H7 (cell line): ENCODE measurements at places on chromosomes 7 and 10. TPM values are rescaled to one million over a fixed set of nuclear protein-coding genes. Genes with fewer than 3 reads are reported as not detected.

The BTBD16 gene
- 0.15 and 0.42 TPM in 2 replicates for total RNA-seq

DNA sequence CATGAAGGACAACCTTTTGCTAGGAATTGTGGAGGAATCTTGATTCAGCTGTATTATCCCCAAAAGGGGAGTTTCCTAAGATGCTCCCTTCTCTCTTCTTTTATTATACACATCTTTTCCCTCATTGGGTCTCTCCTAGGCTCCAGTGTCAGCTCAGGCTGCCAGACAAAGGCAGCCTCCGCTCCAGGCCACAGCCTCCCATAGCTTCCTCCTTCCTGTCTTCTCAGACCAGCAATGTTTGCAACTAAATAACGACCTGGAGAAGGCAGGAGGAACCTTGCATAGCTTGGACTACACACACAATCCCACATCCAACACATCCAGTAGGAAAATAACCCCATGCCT is 12.3 kb downstream of the SFXN3 start:
- no peak for DNase-seq

GRCh38 chr10:99536338-99537085 is 3.8 kb downstream of the NKX2-3 start:
- peak; percentile 82 for DNase-seq

The MARVELD1 gene
- total RNA-seq = 18.7 and 21.2 TPM in 2 replicates

GRCh38 chr7:29609162-29610037 is 45.8 kb downstream of the PRR15 start:
- peak; percentile 40 for DNase-seq

DNA sequence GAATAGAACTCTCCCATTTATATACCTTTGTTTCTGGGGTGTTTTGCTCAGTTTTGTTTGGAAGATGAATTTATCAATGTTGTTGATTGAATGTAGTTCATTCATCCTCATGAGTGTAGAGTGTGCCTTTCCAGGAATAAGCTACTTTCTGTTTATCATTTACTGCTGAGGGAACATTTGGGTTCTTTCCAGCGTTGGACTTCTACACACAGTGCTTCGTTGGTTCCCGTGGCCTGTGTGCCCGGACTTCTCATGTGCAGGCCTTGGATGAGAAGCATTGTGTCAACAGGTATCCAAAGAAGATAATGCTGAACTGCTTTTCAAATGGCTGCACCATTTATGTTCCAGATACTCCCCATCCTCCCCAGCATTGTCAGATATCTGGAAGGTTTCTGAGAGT is 107.6 kb upstream of the TNS3 start:
- no peak for DNase-seq

GRCh38 chr10:101892782-101893391 is 49.3 kb upstream of the KCNIP2 start:
- no peak for DNase-seq

DNA sequence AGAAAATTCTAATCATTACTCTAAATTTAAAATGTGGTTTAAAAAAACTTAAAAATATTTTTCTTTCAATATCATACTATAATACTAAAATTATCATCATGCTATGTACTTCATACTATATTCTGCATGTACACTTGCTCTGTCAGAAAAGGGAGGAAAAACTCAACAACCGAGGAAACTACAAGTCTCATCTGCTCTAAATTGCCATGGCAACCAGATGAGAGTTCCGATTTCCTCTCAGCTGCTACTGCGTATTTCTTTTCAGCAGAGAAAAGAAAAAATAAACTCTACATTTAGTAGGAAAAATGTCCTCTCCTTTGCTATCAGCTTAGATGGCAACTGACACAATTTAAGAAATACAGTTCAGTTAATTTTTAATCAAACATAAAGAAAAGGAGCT is 178.9 kb downstream of the SRPK2 start:
- DNase-seq = no peak

- DNase-seq = no peak
These were observed 206.9 kb downstream of the EBF3 start for GRCh38 chr10:129756912-129757901.

GRCh38 chr7:78649236-78649635 is 804.2 kb downstream of the MAGI2 start:
- no peak for DNase-seq

DNA sequence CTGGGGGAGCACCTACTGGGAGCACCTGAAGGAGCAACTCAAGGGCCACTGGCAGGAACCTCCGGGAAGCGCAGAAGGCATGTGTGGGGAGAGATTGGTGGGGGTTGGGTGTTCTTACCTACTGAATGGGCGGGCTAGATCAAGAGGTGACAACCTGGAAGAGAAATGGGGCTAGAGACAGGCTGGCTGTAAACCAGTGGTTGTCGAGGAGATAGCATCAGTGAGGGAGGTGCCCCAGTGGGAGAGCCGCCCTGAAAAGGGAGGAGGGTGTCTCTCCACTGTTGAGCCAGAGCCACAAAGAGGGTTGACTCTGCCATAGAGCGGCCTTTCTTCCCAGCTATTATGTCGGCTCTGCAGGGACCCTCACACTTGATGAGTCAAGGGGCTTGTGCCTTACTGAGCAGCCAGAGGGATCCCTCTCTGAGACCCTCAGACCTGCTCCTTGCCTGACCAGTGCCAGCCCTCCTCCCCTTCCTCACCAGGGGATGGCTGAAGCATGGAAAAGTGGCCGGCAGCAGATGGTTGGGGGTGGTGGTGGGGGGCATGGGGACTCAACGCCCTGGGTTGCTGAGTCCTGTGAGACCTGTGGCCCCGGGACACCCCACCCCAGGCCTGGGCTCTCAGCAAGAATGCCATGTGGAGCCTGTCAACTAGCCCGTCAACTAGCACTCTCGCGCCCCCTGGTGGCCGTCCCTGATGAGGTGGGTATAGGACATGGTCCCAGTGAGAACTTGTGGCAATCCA is 36.4 kb upstream of the PURB start:
- DNase-seq = peak; percentile 88

DNA sequence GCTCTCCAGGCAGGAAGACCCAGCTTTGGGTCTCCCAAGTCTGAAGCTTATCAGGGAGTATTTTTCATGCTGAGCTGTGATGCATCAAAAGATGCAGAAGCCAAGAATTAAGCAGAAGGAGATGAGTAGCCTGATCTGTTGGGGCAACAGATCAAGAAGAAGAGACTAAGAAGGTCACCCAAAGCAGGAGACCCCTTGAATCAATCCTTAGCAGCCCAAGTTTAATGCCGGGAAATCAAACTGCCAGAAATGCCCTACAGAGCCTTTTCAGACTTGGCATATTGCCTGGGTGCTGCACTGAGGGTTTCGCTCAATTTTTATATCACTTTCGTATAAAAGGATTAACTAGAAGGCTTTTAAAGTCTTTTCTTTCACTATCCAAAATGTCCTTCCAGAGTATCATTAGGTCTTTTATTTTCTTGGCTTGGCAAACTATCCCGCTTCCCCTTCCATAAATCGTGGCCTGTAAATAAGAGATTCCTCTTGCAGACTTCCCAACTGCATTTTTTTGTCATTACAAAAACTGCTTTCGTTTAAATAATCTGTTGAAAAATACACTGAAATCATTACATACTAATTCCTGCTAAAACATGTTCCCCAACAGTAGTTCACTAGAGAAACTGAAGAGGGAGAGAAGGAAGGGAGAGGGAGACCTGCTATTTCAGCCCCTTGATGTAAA is 49.0 kb upstream of the STK17A start:
- DNase-seq = no peak

The OPN1SW gene
- total RNA-seq = not detected in 2 replicates
